ENCODE measurements at places on chromosomes 1 and 21.

- no peak for DNase-seq
These were observed 109.9 kb downstream of the GALNT2 start for GRCh38 chr1:230176871-230177411.

GRCh38 chr1:65281846-65282245, 27.5 kb upstream of the DNAJC6 start:
- no peak for DNase-seq

DNA sequence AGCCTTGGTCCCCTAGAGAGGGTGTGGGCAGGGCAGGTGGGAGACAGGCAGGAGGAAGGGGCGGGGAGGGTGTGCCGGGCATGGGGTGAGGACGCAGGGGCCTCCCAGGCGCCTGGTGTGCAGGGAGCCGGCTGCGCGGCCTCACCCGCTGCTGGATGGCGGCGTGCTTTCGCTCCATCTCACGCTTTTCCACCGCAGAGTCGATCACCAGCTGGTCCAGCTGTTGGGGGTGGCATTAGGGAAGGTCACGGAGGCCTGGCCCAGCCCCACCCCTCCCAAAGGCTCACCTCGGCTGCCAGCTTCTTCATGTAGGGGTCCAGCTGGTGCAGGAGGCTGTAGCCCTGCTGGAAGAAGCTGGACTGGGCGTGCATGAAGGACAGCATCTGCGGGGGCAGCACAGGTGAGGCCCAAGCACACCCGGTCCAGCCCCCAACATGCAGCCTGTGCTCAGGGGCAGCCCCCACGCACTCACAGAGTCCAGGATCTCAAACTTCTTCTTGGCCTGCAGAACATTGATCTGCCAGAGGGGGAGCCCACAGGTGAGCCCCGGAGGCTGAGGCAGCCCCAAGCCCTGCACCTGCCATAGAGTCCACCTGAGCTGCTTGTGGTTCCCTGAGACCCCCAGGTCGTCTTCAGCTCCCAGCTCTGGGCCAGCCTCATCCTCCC, 7.9 kb downstream of the ACAP3 start:
- no peak for DNase-seq

DNA sequence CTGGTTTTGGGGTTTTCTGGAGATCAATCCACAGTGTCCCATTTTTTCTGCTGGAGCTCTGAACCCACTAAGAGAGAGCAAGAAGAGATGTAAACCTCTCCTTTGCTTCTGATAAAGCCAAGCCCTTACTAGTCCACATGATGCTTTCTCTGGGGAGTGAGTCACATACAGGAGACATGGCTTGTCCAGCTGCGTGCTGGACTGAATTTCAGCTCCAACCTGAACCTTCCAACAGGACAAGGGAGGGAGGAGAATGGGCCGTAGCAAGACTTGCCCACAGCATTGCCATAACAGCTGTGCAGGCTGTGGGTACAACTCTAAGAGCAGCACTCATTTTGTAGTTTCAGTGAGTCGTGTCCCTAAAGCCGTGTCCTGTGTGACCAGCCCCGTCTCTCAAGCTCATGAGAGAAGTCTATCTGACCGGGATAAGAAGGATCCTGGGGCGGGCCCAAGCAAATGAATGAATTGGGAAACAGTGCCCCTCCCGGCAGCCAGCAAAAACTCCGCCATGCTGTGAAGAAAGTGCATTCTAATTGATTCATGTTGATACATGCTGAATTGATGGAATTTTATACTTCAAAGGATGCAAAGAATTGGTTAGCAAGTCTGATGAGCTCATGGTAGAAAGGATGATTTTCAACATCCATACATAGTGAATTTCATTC, 195.2 kb downstream of the GABPA start:
- DNase-seq: no peak

DNA sequence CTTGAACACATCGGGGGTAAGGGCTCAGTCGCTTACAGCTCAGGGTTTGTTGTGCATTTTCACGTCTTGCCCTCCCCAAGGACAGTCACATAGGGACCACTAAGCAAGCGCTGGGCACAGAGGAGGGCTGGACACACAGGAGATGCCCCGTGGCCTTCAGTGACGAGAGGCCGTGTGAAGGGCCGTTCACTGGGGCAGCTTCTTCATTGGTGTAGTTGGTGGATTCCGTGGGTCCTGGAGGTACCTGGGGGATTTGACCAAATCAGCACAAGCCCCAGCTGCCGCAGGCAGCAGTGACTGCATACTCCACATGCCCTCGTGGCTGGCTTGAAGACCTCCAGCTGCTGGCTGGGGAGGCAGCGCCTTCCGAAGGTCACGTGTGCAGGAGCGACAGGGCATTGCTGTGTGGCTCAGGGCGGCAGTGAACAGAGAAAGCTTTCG, 100.8 kb upstream of the C1orf174 start:
- DNase-seq: no peak

- DNase-seq: no peak
These were observed 29.1 kb downstream of the CHML start for GRCh38 chr1:241611063-241611462.

GRCh38 chr21:36541721-36542139, 61.8 kb upstream of the CLDN14 start:
- DNase-seq: no peak

- DNase-seq: no peak
These were observed 470 bp upstream of the MTMR11 start for GRCh38 chr1:149936992-149937705.

DNA sequence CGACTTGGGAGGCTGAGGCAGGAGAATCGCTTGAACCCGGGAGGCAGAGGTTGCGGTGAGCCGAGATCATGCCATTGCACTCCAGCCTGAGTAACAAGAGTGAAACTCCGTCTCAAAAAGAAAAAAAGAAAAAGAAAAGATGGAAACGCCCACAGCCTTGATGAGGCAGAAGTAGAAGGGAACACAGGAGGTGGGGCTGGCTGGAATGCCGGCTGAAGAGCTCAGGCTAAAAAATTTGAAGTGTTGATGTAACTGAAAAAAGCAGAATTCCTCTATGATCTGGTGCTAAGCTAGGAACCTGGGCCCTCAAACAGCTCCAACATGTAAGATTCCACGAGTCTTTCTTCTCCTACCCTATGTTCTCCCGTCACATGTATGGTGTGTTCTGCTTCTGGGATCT, 53.6 kb downstream of the SLC66A1 start:
- no peak for DNase-seq

DNA sequence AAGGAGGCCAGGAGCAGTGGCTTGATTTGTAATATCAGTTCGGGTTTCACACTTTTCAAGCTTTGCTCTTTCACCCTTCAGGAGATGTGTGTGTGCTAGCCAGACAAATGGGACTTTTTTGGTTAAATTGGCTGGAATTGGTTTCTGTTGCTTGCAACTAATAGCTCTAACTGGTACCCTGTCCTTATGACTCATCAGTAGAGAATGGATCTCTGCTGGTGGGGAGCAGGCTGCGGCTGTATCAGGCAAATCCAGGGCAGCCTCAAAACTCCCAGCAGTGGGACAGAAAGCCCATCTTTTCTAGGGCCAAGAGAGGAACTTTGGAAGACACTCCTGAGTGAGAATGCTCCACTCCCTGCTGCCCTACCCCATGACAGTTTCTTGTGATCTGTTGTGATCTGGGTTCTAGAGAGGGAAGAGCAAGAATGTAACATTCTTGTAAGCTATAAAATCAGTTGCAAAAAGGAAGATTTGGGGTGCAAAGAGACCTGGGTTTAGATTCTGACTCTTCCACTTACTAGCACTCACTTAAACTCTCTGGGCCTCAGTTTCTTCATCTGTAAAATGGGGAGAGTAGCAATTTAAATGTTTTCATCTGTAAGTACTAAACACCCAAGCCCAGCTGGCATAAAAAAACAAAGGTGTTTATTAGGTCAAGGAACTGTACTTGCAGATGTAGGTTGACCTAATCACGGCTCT, 257.0 kb upstream of the TMEM51 start:
- no peak for DNase-seq

- DNase-seq: no peak
These were observed 6.8 kb upstream of the PSMG1 start for GRCh38 chr21:39189857-39190604.

GRCh38 chr1:1176931-1177330, 3.3 kb downstream of the TTLL10 start:
- DNase-seq: no peak

GRCh38 chr1:44786138-44786840, 1.7 kb downstream of the BEST4 start:
- no peak for DNase-seq

DNA sequence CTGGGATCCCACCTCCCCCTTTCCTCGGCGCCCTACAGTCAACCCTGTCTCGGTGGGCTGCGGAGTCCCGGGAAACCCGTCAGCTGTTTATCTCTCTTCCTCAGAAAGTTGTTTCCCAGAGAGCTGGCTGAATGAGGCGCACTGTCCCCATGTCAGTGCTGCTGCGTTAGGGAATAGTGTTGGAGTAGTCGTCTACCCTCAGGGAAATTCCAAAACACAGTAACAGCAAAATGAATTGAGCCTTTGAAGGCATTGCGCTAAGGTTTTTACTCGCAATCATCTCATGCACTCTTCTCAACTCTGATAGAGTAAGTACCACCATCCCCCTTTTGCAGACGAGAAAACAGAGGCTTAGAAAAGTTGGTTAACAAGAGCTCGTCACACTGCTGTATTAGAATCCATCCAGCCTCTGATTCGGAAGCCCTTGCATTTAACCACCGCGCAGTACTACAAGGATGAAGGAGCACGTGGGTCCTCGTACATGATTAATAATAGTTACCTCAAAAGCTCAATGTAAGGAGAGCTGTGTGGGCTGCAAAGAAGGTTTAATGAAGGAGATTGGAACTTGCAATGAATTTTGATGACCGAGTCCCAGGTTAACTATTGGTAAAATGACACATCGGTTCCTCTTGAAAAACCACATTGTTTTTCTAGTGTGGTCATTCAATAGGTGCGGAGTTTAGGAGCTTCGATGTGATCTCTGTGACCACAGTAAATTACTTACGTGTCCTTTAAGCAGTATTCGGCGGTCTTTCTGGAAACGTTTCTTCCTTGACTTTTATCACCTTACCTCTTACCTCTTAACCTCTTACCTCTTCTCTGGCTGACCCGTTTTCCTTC, 788 bp upstream of the EDEM3 start:
- no peak for DNase-seq

GRCh38 chr1:92708368-92708950, 76.4 kb downstream of the EVI5 start:
- DNase-seq: no peak

GRCh38 chr1:64476251-64476952, 6.5 kb downstream of the CACHD1 start:
- no peak for DNase-seq

- no peak for DNase-seq
These were observed 27.8 kb downstream of the SMIM12 start for GRCh38 chr1:34831721-34832246.

DNA sequence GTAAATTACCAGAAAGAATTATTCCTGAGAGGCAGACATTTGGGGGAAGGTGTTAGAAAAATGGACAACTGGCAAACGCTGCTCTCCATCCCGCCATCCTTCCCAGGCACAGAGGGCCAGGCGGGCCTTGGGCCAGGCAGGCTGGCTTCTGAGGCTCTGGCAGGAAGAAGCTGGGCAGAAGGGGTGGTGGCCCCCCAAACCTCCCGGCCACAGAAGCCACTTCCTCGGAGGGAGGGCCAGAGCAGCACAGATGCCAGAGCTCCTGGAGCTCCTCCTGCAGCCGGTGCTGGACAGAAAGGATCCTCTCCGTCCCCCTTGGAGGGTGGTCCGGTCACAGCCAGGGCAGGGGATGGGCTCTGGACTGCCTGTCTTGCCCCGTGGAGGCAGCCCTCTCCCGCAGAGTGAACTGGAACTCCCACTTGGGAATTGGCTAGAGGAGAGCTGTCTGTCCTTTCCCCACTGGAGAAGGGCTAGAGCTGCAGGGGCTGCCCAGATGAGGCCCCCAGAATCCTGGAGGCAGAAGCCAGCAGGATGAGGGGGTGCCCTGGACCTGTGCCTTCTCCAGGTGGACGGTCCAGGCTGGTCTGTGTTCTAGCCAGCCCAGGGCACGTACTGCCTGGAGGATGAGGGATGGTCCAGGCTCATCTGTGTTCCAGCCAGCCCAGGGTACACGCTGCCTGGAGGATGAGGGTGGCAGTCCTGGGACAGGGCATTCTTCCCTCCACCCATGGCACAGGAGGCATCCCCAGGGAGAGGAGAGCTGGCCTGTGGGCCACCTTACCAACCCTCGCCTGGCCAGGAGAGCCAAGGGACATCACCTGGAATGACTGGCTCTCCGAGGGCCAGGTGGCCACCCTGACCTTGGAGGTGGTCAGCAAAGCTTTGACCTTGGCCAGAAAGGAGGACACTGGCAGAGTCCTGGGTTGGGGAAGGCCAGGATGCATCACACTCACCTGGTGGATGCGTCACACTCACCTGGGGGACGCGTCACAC, 47.4 kb upstream of the ACTRT2 start:
- no peak for DNase-seq

GRCh38 chr1:25549273-25550154, 6.1 kb downstream of the LDLRAP1 start:
- DNase-seq: no peak

DNA sequence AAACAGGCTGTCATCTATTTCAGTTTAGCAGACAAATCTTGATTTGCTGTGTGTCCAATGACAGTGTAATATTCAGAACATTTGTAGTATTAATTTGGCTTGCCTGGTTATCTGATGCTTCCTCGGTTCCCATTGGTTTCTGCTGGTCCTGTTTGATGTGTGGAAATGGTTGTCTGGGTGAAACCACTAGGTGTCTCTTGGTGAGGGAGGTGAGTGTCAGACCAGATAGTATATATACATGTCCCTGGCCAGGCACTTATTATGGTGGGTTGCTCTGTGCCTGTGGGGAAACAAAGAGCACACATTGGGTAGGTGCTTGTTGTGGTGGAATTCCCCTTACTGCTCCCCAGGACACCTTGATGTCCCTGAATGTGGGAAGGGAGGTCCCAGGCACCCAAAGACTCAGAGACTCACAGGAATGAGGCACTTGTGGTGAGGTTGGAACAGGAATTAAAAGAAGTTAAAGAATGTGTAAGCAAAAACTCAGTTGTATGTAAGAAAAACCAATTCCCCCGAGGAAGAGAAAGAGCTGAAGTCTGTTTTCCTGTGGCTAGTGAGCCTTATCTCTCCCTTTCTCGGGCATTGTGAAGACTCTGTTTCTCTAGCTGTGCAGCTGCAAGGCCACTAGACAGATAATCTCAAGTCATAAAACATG, 1519.1 kb downstream of the BRINP3 start:
- DNase-seq: no peak

- no peak for DNase-seq
These were observed 142.0 kb downstream of the IGSF21 start for GRCh38 chr1:18249631-18250030.

DNA sequence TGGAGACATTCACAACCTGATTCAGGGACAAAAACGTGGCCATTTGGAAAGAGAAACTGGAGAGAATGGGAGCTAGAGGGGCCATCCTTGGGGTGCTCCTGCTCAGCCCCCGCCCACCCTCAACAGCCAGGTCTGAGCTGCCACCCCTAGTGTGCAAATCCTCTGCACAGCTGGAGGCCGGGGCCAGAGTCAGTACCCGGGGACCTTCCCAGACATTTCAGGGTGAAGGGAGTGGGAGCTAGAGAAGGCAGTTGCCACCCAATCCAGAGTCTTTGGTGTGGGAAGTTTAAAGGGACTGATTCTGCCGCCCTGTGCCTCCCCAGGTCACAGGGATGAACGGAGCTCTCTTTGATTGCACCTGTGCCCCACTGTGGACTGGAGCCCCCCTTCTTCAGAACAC, 397.4 kb downstream of the MATN1 start:
- no peak for DNase-seq

GRCh38 chr1:35505911-35506798, 51.0 kb downstream of the KIAA0319L start:
- no peak for DNase-seq

GRCh38 chr1:109392037-109392787, 5.5 kb downstream of the SORT1 start:
- DNase-seq: no peak

Measured in esophagus squamous epithelium (tissue), 5 donors.